ENCODE measurements at places on chromosomes 2 and 18.

GRCh38 chr2:156573710-156574109, 137.5 kb downstream of the GPD2 start:
- no peak for DNase-seq

GRCh38 chr2:109680523-109681297, 66.5 kb downstream of the SOWAHC start:
- DNase-seq, result no peak

DNA sequence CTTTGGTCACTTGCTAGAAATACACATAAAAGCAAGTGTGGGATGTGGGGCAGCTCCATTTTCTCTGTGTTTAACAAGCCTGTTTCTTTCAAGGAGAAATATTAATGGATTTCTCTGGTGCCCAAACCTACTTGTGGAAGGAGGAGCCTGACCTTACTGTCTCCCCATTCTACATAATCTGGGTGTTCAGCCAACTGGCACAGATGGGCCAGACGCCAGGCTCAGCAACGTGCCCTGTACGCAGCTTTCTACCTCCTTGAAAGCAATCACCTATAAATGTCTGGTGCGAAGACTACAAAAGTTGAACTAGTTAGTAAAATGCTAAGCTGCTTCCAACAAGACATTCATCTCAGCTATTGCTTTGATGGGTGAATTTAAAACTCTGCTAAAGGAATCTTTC, 33.2 kb upstream of the MYO3B start:
- no peak for DNase-seq

DNA sequence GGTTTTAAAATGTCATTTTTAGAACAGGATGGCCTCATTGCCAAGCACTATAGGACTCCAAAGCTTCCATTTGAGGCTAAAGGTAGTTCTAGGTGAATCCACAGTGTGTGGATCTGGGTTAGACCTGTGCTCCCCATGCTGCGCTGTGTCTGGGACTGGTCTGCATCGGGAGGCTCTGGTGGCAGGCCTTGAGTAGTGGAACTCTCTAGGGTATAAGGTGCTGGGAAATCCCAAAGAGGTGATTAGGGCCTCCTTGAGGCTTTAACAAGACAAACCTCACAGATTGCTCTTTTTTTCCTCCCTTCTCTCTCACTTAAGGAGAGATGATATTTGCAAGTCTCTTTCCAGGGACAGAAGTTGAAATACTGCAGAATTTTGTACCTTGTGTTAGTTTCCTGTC, 9.3 kb downstream of the SEC11C start:
- DNase-seq, result no peak

GRCh38 chr2:72012886-72013574, 134.6 kb downstream of the CYP26B1 start:
- no peak for DNase-seq

DNA sequence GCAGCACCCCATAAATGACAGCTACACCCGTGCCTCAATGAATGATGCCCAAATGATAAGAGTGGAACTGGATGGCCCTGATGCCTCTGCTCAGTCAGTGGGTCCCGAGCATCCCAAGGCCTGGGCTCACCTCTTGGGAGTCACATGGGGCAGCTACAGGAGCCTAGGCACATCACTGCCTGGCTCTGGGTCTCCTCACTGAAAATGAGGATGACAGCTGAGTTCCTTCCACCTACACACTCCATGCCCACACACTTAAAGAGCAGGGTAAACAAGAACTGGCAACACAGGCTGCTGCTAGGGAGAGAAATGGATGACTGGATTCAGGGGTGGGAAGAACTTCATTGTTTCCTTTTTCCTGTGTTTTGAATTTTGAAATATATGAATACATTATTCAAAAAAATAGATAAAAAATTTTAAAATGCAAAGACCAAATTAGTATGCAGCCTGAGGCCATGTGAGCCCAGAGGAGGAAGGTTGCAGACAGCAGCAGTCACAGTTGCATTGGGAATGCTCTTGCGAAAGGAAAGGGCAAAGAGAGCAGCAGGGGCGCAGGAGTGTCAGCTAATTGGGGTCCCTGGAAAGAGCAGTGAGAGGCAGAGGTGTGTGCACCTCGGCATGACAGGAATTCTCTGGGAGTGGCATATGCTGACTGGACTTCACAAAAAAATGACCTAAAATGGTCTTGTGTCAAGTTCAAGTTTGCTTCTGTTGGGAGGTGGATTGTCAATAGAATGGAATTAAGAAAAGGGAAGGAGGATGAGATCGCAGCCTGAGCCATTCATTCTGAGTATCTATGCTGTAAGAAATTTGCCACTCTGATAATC, 327.1 kb downstream of the CELF4 start:
- no peak for DNase-seq

GRCh38 chr2:73889206-73889605, 3.6 kb upstream of the ACTG2 start:
- no peak for DNase-seq

DNA sequence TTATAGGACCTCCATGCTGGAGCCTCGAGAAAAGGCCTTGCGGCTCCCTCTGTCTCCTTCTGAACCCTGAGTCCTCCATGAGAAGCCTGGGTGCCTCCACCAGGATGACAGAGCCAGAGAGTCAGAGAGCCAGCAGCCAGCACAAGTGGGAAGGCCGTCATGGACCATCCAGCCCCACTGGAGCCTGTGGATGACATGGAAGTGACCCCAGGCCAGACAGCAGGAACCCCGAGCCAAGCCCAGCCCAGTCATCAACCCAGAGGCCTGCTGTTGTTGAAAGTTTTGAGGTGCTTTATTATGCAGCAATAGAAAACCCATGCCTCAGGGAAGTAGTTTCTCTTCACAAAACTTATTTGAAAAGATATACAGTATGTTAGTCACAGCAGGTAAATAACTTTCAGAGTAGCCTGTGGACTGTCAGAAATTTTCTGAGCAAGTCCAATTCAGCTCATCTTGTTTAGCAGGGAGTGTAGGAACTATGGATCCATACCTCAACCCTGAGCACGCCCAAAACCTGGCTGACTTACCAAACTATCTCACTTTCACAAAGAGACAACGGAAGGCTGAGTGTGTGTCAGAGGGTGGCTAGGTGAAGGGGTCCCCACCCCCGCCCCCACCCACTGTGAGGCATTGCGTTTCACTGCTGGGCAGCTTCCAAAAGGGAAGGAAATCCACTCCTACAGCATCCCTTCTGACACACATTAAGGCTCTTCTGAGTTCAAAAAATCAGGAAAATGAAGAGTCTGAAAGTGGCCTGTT, 79.9 kb upstream of the NDUFV2 start:
- no peak for DNase-seq

GRCh38 chr2:109466674-109467575, 146.8 kb downstream of the SEPTIN10 start:
- DNase-seq, result no peak

DNA sequence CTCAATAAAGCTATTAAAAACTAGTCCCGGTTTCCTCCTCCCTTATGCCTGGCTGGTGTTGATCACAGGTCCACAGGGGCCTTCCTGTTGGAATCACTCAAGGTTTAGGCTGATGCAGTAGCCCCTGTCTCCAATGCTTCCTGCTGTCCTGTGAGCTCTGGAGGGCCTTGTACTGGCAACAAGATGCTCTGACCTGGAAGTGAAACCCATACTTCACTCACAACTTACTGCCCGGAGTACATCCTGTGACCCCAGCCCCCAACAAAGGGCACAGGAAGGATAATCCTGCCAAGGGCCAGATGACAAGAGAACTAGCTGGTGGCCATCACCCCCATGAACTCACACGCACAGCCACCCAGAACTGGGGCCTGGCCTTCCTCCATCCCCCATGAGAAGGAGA, 50.3 kb downstream of the ZBTB7C start:
- DNase-seq, result no peak

GRCh38 chr18:10660179-10660884, 134.5 kb downstream of the NAPG start:
- no peak for DNase-seq

- no peak for DNase-seq
Observed at GRCh38 chr2:177190941-177191340, 21.7 kb upstream of the HNRNPA3 start.

DNA sequence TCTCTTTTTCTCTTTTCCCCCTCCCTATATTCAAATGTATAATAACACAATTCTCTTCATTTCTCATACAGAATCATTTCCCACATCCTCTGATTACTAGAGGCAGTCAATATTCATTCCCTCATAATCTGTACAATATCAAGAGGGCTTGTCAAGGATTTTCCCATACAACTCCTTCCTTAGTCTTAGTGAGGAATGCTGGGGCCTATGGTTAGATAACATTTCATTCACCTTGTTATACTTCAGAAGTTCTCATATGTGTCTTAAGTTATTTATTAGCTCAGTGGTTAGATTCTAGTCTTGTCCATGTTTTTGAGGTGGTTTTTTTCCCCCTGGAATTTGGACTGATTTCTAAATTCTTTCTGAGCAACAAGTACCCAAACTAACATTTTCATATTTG, 289.5 kb downstream of the PDE11A start:
- no peak for DNase-seq

DNA sequence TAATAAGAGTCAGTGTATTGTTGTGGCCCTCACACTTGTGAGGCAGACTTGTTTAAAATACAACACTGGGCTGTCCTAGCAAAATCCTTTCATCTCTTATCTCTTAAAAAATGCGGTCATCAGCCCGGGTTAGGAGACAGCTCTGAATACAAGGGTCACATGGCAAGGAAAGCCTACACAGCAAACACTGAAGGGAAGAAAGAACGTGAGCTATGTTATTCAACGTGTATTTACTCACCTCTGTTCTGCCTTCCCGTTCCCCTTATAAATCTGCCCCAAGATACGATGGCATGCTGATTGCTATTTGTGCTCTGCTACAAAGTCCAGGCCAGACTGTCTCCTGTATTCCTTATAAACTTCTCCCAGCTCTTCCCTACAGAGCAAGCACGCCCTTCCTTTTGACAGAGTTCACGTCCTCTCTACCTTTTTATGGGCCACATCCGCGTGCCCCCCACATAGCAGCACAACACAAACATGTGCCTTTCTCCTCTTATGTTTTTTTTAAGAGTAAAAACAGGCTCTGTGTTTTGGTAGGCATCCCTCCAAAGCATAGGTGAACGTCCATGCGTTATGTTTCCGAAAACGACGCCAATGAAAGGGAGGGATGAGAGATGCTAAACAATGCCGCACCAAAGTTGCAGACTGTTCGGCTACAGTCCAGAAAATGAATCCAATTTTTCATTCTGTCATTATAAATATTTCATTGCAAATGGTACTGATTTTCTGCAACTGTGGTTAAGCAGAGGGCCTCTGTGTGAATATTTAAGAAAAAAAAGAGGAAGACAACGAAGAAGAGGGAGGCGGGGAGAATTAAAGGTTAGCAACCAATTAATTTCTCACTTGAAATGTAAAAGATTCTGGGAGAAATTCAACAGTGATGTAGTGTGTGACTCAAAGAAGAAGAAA, 274.7 kb downstream of the ZNF521 start:
- no peak for DNase-seq

All from NCI-H2081 treated with DMSO at 0.1 percent for 48 hours (cell line).